NCI-H1092 (cell line): ENCODE measurements at places on chromosomes 2 and 18.

DNA sequence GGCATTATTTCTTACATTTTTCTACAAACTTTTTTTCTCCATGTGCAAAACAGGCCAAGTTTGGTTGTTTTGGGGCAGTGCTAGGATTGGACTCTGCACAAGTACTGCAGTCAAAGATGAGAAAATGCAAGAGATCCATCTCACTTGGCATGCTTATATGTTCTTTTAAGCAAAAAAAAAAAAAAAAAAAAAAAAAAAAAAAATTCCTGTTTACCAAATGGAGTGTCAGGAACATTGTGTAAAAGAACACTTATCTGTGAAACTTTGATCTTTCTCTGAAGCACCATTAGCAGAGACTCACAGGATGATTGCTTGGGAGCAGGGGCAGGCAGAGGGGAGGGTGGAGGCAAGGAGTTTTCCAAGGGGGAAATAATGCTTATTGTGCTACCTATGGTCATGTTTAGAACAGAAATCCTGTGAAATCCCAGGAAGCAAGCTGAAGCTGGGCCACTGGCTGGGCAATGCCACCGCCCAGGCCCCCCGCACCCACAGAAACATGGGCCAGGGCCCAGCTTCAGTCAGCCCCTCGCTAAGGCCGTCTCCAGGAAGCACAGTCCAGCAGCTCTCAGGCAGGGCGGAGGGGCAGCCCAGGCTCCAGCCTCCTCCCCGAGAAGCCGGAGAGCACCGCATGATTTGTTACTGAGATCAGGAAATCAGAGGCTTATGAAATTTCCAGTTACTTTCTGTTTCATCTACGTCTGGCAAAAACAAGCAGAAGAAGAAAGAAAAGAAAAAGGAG is 229.4 kb downstream of the ZNF516 start:
- DNase-seq, result no peak

- no peak for DNase-seq
Observed at GRCh38 chr2:187324631-187325030, 123.4 kb downstream of the CALCRL start.

GRCh38 chr2:168895771-168896170 is 5.3 kb upstream of the G6PC2 start:
- no peak for DNase-seq

GRCh38 chr2:220182790-220183189 is 555.4 kb downstream of the SLC4A3 start:
- DNase-seq, result no peak

GRCh38 chr2:213189001-213189899 is 37.8 kb upstream of the IKZF2 start:
- no peak for DNase-seq

GRCh38 chr2:238382381-238382781 is 44.3 kb upstream of the ASB1 start:
- DNase-seq, result no peak

DNA sequence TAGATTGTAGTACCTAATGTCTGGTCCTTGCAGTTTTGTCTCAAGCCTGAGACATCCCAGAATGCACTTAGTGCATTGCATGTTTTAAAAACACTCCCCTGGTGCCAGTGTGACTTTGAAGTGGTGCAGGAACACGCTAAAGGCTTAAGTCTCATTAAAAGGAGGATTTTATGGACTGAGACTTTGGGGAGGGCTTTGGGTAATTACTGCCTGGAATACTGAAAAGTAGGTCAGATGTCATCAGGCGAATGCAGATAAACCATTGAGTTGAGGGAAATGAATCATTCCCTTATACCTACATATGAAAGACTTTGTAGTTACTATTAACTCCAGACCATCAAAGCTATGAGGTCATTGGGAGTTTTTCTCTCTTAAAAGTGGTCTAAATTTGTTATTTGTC is 3.0 kb upstream of the OSBPL1A start:
- DNase-seq, result no peak

DNA sequence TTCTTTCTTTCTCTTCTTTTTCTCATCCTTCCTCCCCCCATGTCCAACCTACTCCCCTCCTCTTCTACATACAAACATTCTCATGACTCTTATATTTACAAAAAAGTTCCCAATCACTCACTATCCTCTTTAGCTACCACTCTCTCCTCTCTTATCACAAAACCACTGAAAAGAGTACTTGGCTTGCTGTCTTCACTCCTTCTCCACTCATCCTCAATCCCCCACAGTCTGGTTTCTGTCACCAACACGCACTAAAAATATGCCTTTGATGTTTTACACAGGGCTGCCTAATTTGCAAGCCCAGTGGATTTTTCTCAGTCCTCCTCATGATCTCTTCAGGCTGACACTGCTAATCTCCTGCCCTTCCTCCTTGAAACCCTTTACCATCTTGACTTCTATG is 159.5 kb downstream of the TNS1 start:
- DNase-seq, result no peak

- no peak for DNase-seq
Observed at GRCh38 chr2:127069536-127069935, 37.4 kb downstream of the BIN1 start.

DNA sequence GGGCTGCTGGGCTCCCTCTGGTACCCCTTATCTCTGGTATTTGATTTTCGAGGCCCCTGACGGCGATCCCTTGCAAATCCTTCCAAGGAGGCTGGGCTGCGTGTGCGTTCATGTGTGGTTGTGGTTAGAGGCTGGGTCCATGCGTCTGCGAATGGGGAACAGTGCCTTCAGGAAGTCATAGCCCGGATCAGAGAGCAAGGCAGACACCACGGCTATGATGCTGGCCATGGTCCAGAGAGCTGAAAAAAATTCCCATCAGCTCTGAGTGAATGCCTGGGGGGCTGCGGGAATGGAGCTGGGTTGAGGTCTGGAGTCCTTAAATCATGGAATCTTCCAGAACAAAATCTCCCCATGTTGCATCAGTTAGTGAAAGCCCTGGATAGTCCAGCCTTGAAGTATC is 145.5 kb downstream of the ACKR3 start:
- no peak for DNase-seq

DNA sequence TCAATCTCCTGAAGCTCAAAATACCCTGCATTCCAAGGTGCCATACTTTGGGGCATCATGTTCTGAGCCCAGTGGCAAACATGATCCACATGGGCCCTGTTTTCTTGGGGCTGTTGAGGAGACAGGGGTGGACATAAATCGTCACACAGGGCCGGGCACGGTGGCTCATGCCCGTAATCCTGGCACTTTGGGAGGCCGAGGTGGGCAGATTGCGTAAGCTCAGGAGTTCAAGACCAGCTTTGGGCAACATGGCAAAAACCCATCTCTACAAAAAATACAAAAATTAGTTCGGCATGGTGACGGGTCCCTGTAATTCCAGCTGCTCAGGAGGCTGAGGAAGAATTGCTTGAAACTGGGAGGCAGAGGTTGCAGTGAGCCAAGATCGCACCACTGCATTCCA is 13.6 kb upstream of the MSH6 start:
- no peak for DNase-seq

GRCh38 chr18:3599195-3599594 is 149.2 kb downstream of the TGIF1 start:
- no peak for DNase-seq

DNA sequence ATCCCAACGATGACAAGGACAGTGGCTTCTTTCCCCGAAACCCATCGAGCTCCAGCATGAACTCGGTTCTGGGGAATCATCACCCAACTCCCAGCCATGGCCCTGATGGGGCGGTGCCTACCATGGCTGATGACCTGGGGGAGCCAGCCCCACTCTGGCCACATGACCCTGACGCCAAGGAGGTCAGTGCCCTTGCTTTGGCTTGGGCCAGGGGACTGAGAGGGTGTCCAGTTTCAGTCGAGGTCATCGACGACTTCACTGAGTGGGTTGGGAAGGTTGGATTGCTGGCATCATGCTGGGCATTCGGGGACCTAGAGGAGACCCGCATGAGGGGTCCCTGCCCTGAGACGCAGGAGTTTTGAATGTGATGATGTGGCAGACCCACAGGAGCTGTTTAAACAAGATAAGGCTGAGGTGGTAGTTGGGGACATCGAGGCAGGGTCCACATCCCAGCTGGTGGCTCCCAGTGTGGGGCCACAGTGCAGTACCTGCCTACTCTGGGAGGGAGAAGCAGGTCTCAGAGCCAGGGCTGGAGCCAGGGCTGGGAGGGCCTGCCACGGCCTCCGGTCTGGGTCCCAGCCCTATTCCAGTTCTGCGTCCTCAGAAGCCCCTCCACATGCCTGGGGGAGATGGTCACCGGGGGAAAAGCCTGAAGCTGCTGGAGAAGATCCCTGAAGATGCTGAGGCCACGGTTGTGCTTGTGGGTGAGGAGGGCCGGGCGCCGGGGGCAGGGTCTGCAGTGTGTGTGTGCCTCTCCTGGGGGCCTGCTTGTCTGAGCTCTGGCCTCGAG is 6.0 kb downstream of the SLC4A3 start:
- no peak for DNase-seq

GRCh38 chr2:101116841-101117552 is 34.2 kb downstream of the TBC1D8 start:
- no peak for DNase-seq

- DNase-seq, result no peak
Observed at GRCh38 chr2:131659168-131659572, 131.5 kb downstream of the CCDC74A start.

DNA sequence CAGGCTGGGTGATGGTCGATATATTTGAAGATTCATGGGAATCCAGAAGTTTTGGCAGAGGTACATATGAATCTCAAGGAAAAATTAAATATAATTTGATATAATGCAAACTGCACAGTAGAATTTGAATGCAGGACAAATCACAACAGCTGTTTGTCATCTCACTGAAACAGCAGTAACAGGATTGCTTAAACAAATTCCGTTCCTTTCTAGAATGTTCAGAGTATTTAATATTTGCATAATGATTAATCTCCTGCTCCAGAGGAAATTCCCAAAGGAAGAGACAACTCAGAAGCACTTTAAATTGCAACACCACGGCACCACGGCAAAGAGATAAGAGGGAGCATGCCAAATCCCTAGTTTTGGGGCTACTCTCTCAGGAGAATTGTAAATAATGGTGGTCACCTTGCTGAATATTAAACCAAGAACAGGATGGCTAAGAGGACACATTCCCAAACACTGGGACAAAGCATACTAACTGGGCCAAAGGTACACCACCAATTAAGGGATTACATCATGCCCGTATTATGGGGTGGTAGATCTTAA is 67.8 kb upstream of the MAP4K3 start:
- no peak for DNase-seq

- DNase-seq, result no peak
Observed at GRCh38 chr2:112803691-112804521, 19.6 kb upstream of the IL1A start.

GRCh38 chr18:62760403-62760734 is 45.0 kb downstream of the PHLPP1 start:
- DNase-seq, result no peak

DNA sequence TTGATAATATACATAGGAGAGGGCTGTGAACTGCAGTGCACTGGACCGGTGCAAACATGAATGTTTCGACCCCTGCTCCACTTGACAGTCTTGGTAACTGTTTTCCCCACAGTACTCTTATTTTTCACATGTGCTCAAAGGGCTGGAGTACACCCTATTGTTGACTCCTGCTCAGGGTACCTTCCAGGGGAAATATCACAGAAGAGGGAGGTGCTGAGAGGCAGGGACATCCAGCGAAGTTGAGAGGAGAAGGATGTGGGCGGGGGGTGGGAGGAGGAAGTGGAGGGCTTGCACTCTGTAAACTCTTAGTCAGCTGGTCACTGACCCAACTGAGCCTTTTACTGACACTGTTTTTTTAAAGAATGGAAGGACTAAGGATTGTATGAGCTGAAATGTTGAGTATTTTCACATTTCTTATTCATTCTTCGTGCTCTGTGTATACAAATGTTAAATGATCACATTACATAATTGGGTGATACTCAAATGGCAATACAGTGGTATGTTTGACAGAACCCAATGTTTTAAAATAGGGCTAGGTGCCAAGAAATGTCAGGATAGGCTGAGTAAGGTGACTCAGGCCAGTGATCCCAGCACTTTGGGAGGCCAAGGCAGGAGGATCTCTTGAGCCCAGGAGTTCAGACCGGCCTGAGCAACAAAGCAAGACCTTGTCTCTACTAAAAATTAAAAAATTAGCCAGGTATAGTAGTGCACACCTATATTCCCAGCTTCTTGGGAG is 10.0 kb downstream of the INPP4A start:
- DNase-seq, result no peak

DNA sequence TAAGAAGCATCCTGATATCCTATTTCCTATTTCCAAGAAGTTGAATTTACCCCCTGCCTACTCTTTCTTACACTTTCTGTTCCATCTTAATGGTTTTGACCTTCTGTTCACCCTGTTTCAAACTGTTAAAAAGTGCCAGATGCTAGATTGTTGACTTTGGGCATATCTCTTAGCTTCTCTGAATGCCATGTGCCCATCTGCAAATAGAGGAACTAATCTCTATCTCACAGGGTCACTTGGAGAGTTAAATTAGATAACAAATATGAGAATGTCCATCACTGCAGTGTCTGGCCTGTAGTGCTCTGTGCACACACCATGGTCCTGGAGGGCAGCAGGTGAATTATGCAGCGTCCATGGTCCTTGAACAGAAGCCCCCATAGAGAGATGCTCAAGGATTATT is 83.8 kb downstream of the LRATD1 start:
- DNase-seq, result no peak

GRCh38 chr18:3648200-3648599 is 198.2 kb downstream of the TGIF1 start:
- peak; percentile 39 for DNase-seq

DNA sequence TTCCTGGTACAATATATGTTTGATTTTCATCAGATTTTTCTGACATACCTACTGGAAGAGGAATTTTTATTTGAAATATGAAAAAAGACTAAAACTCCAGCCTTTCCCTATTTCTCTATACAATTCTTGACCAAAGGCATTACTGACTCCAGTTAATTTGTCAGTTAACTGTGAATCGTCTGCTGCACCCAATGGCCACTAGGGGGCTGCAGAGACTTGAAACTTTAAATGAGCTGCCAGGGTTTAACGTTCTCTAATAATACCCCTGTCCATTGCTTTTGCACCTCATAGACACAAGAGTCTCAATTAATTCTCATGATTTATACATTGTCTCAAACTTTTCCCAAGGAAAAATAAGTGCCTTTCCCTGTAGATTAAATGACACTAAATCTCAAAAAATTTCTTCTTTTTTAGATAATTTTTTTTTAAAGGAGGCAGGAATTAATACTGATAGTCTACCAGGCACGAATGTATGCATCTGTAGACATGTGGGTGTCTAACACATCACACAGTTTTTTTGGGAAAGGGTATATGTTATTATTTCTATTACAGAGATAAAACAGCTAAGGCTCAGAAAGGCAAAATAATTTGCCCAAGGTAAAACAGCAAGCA is 1.8 kb upstream of the ALK start:
- peak; percentile 37 for DNase-seq

DNA sequence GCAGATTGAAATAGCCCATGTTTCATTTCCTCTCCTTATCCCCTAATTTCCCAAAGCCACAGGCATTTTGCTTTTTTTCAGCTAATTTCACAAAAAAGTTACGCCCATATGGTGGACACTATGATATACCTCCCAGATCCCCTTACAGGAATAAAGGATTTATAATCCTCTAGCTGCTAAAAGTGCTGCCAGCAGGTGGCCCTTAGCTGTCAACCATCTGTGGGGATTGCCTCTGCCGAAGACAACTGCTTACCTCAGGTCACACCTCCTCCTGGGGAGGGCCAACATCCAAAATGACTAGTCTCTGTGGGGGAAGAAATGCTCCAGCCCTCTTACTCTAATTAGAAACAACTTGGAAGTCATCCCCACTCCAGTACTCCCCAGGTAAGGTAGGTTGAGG is 61.0 kb upstream of the EPB41L3 start:
- no peak for DNase-seq
